Stimulated activated CD8-positive, alpha-beta memory T cell treated with anti-CD3 and anti-CD28 coated beads, Interleukin-15, amount 100 ng/mL, for 1 hour (primary cell): ENCODE measurements at places on chromosomes 1 and 21.

GRCh38 chr1:170929835-170930554 is 5.3 kb upstream of the MROH9 start:
- no peak for DNase-seq

DNA sequence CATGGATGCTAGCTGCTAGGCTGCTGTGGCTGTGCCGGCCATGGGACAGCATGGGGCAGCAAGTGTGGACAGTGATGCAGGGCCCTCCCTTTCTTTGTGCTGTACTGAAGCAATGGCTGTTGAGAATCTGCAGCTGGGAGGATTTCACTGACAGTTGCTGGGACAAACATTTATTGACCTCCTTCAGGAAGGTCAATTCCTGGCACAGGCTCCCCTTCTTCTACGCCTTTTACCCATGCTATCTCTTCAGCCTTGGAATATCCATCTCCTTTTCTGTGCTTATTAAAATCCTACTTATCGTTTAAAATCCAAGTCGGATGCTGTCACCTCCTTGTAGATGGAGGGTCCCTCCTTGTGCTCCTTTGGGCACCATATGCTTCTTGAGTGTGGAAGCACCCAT is 213.1 kb upstream of the USP24 start:
- DNase-seq: no peak

DNA sequence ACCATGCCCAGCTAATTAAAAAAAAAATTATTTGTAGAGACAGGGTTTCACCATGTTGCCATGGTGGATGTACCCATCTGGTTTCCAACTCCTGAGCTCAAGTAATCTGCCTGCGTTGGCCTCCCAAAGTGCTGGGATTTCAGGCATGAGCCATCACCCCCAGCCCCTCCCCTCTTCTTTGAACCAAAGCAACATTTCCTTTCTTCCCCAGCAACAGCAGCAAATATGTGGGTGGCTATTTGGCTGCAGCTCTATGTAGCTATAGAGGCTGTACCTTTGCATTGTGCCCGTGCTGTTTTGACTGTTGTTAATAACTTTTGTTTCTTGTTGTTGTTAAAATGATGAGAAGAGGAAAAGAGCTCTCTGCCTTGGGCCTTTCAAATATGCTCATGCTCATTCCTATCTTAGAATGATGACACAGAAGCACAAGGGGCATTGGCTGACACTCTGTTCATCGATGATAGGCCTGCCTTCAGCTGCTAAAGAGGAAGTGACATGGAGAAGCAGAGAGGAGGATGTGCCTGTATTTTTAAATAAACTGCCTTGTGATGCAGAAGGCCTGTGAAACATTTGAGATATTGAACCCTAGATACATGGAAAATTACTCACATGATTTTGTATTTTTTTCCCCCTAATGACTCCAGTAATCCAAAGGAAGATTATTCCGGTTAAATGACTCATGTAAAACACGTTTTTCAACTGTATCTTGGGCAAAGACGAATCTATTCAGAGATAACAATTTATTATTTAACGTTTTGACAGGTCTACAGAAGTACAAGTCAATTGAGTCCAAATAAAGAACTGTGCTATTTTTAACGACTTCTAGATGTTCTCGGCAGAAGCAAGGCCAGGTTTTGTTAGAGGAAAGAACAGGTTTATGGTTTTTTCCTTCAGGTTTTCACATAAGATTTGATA is 20.5 kb upstream of the XPR1 start:
- DNase-seq: no peak

GRCh38 chr1:90501281-90501680 is 215.8 kb downstream of the BARHL2 start:
- no peak for DNase-seq

GRCh38 chr1:216212826-216213225 is 210.4 kb downstream of the USH2A start:
- no peak for DNase-seq

- no peak for DNase-seq
Measured at GRCh38 chr1:17218939-17219338, 14.0 kb downstream of the PADI1 start.

DNA sequence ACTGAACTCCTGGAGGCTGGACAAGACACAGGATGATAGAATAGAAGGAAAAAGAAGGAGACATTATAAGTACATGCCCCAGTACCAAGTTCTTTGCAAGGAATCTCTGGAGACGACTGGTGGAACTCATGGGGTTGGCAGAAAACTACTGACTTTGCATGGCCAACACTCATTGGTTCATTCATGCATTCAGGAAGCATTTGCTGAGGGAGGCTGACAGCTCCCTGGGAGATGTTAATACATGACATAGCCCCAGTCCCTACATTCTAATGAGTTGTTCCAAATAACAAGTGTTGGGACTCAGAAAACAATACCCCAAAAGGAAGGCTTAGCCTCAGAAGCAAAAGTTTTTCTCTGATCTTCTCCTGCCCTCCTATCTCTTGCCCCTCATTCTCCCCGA is 172.8 kb upstream of the IRF2BP2 start:
- DNase-seq: no peak

- no peak for DNase-seq
Measured at GRCh38 chr21:42513151-42513984, at the start of gene SLC37A1. Gene SLC37A1, plus strand, starts transcription at chr21:42513852. Its CDS starts 4,603 bp downstream, at chr21:42518455.

DNA sequence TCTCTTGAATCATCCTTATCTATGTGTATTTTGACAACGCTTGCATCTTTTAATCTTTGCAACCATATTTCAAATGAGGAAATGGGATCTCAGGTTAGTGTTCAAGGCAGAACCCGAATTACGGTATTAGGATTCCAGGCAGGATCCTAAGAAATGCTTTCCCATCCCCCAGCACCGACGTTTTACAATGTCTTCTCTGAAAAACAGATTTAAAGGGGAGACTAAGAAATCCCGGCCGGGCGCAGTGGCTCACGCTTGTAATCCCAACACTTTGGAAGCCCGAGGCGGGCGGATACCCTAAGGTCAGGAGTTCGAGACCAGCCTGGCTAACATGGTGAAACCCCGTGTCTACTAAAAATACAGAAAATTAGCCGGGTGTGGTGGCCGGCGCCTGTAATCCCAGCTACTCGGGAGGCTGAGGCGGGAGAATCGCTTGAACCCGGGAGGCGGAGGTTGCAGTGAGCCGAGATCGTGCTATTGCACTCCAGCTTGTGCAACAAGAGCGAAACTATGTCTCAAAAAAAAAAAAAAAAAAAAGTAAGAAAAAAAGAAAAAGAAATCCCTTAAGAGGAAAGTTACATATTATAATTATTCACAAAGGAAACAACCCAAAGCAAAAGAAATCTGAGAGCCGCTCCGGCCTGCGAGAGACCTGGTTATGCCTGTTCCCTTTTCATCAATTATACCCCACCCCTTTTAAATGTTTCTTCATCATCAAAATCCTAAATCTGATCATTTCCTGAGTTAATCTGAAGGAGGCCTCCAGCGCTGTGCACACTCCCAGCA is 801 bp upstream of the GORAB start:
- no peak for DNase-seq

DNA sequence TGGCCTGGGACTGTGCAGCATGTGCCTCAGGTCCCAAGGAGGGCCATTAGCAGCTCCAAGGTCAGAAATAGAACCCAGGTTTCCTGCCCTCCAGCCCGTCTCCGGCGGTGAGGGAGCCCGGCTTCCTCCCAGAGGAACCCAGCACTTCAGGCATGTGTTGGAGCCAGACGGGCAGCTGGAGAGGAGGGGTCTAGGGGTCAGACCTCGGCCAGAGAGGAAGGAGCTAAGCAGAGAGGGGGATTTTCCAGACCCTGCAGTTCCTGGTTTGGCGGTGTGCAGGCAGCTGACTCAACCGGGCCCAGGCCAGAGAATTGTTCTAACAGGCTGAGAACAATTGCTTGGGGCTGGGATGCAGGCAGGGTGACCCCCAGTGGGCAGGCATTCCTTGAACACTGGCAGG is 37.1 kb downstream of the HSPG2 start:
- no peak for DNase-seq

DNA sequence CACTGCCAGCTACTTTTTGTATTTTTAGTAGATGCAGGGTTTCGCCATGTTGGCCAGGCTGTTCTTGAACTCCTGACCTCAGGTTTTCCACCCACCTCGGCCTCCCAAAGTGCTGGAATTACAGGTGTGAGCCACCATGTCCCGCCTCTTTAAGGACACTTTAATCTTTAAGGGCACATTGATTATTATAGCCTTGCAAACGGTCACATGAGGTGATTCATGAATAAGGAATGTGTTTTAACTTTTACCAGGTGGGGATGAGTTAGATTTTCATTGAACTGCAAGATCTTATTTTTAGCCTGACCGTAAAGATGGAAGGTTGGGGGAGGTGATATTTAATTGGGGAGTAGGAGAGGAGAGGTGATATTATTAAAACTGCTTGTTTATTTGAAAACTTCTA is 61.9 kb downstream of the TBCE start:
- no peak for DNase-seq

- DNase-seq: no peak
Measured at GRCh38 chr1:74246315-74246714, 11.1 kb downstream of the TNNI3K start.

GRCh38 chr1:45033356-45033755 is 21.3 kb downstream of the UROD start:
- no peak for DNase-seq

GRCh38 chr1:194818674-194819073 is 1632.3 kb upstream of the B3GALT2 start:
- DNase-seq: no peak

DNA sequence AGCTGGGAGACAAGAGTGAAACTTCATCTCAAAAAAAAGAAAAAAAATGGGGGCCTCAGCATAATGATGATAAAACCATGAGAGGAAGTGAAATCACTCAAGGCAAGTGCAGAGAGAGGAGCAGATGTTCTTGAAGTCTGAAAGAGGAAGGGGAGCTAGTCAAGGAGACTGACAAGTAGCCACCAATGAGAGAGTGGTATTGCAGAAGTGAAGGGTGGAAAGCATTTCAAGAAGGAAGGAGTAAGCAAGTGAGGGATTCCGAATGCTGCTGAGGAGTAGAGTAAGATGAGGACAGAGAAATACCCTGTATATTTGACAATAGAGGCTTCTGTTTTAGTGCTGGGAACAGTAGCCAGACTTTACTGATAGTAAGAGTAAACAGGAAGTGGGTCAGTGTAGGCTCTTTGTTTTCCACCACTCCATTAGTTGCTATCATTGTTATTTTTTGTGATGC is 2.9 kb downstream of the TATDN3 start:
- DNase-seq: no peak

GRCh38 chr1:210681158-210681557 is 352.5 kb downstream of the HHAT start:
- DNase-seq: no peak

DNA sequence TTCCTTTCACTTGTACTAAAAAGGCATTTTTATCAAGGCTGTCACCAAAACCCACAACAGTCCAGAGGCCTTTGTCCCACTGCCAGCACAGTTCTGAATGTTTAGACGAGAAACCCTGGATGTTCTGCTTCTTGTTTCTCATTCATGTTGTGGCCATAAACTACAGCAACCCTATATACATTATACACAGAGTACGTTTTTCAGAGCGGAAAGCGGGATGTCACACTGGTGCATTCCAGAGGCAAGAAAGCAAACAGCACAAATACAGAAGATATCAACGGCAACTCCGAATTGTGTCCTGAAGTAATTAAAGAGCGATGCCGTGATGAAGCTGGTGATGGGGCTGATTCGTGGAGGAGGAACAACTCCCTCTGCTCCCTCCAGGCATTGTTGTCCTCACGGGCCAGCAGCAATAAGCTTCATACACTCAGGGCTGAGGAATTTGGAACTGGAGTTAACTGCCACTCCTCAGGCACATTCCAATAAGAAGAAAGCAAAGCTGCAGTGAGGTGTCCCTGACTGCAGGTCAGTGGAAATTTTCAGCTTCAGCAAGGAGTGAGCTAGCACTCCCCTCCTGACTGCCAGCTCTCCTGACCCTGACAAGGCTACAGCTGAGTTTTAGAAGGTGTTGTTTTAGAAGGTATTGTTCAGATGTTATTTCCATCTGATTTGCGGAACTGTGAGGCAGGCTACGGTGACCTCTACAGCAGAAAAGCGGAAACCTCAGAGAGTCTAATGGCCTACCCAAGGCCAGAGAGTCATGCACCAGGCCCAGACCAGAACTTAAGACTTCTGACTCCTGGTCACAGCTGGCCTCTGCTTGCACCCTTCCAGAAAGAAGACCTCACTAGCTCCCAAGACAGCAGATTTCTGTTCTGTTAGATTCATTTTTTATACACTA is 149.0 kb downstream of the TGFBR3 start:
- DNase-seq: no peak

DNA sequence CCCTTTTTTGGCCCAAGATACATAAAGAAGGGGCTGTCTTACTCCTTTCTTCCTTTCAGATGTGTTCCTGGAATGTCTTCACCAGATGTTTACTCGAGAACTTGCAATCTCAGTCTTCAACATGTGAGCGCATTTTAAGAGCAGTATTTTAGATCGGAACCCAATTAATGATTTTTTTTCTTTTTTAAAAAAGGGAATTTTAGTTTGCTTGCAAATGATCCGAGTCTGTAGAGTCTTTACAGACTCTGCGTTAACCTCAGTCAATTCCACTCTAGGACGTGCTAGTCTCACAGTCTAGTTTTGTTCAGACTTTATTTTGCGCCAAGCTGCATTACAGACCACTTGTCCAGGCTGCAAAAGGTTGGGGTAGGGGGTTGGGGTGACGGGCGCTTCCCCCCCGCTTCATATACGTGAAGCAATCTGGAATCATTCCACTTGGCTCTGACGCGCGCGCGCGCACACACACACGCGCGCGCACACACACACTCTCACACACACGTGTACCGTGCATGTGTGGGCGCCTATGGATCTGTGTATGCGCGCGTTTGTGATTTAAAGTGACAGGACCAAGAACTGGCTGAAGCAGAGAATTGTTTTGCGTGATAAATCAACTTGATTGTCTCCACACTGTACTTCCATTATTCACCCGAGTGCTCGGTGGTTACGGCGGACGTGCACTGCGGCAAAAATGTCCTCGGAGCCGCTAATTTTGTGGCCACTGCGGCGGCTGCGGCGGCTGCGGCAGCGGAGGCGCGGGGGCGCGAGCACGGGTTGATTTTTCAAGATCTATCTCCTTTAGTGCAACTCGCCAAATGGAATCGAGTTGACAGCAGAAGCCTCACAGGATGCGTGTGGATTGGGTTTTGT is 25.6 kb upstream of the NFIA start:
- no peak for DNase-seq

DNA sequence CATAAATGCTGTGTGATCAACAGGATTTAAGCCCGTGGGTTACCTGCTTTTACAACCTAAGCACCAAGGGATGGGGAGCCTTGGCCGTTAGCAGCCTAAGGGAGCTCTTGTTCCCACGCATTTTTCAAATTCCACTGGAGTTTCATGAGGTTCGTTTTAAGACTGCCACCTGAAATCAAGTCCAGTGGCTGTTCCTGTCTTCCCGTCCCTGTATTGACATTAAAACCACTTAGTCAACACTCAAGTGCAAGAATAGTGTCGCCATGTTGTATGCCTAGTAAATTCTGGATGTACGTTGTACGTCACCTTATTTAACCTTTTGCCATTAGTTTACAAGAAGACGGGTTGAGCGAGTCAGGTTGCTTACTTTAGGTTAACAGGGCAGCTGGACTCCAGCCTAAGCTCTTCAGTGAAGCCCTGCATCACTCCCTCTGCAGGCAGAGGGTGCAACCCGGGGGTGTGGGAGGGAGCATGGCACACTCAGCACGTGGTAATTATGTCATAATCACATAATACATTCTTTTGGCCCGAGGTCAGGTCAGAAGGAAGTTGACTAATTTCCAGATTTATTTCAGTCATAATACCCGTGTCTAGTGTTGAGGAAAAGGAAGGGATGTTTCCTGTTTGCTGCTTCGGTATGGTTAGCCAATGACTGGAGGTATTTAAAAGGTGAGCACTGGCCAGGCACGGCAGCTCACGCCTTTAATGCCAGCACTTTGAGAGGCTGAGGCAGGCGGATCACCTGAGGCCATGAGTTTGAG is 42.5 kb downstream of the CNST start:
- DNase-seq: no peak
